Activated CD4-positive, alpha-beta T cell treated with anti-CD3 and anti-CD28 coated beads for 48 hours (primary cell): ENCODE measurements at places on chromosomes 12 and 14.

GRCh38 chr12:25241167-25242020 lies 9.3 kb downstream of the KRAS start:
- DNase-seq = no peak

DNA sequence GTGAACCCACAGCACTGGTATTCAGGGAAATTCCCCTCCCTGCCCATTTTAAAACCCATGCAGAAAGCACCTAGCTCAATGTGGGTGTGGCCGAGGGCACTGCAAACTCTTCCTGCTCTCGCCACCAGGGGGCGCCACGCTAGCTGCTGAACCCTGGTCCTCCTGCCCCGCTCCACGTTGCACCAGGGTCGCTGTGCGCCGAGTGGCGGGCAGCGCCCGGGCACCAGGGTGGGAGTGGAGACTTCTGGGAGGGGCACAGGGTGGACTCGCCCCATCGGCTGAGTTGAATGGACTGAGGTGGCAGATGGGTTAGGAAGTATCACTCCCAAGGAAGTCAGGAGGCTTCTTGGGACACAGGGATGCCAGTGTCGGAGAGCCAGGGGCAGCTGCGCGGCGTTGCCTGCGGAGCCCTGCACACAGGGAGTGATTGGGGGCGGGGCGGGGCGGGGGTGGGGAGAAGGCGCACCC lies 48.1 kb upstream of the BCL11B start:
- DNase-seq = peak; percentile 89

- no peak for DNase-seq
Observed at GRCh38 chr14:34231626-34232025, 230.4 kb downstream of the SPTSSA start.

GRCh38 chr12:70052931-70053497 lies 190.2 kb upstream of the CNOT2 start:
- DNase-seq = no peak

- no peak for DNase-seq
Observed at GRCh38 chr14:96581902-96582301, 79.7 kb downstream of the PAPOLA start.

- DNase-seq = no peak
Observed at GRCh38 chr14:92965281-92965680, 42.3 kb downstream of the CHGA start.

- no peak for DNase-seq
Observed at GRCh38 chr14:59349258-59349701, 115.9 kb downstream of the GPR135 start.

- DNase-seq = no peak
Observed at GRCh38 chr12:122501489-122501989, 807 bp upstream of the ZCCHC8 start.

DNA sequence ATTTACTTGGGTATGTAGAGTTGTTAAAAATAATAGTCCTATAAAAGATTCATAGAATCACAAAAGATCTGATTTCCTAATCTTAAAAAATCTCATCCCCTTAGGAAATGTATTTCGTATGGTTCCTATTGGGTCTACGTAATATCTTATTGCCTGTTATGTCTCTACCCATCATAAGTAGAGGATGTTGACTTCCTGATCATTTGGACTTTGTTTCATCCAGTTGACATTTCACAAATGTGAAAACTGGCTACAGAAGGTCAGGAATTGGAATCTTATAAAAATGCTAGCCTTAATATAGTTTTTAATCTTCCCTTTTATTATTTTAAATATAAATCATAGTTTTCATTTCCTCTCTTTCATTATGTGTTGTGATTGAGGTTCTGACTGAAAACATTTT lies 45.2 kb downstream of the TDP1 start:
- no peak for DNase-seq

DNA sequence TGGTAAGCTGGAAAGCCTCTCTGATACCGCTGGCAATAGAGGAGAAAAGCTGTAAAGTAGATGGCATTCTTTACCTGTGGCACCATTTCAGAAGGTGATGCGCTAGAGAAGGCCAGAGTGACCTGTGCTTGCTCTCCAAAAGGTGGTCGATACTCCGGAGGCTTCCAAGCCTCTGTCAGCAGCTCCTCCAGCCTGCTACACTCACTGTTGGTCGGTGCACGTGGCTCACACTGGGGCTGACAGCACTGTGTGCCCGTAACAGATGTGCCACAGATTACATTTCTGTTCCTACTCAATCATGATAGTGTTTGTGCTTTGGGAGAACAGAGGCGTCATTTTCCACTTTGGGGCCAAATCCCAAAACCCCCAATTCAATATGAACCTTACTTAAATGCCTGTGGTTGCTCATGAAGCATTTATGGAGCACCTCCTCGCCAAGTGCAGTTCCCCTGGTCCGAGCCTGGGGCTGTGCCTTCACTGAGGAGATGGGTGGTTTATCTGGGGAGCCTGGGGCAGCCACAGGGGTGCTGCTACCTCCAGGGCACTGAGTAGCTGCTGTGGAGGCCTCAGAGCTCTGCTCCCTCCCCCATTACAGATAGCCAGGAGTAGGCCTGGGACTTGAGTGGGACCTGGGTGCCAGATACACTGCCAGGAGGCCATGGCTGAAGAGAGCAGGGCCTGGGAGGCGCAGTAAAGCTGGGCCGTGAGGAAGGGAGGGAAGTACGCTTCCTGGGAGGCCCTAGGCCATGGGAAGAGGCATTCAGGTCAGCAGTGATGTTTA lies 26.8 kb downstream of the CCNK start:
- no peak for DNase-seq

DNA sequence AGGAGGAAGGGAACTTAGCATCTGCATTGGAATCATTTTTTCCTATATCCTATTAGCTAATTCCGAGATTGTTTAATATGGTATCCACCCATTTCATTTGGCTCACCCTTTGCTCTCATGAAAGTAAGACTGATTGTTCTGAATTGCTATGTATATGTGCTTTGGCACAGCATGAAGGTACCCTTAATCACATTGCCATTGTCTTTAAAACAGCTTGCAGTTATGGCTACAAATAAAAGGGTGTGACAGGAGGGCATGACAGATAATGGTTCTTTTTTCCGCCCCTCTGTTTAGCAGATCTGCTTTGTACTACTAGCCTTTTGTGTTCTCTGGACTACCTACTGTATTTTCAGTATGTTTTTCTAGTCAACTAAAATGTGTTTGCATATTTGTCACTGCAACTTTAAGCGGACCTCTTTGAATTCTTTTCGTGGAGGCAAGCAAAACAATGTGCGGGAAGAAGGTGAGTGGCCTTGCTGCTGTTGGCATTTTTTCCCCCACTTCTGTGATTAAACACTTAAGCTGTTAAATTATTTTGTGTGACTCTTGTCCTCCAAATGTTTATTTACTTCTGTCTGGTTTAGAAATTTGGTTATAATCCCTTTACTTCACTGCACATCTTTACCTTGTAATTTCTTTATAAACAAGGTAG lies 35.8 kb downstream of the FBXO34 start:
- no peak for DNase-seq

DNA sequence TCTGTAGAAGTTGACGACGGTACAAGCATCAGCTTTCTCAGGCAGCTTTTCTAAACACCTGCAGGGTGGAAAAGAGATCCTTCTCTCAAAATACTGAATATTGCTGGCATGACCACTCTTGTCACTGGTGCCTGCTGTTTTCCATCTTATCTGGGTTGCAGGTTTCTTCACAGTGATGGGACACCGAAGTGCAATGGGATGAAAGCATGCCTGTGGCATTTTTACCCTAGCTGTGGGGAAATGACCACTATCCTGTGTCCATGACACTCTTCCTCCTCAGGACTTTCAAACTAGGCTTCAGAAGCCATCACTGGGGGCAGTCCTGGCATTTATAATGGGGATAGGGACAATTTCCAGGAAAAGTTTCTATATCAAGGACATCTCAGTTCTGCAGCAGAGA lies 98.5 kb downstream of the ETV6 start:
- no peak for DNase-seq

DNA sequence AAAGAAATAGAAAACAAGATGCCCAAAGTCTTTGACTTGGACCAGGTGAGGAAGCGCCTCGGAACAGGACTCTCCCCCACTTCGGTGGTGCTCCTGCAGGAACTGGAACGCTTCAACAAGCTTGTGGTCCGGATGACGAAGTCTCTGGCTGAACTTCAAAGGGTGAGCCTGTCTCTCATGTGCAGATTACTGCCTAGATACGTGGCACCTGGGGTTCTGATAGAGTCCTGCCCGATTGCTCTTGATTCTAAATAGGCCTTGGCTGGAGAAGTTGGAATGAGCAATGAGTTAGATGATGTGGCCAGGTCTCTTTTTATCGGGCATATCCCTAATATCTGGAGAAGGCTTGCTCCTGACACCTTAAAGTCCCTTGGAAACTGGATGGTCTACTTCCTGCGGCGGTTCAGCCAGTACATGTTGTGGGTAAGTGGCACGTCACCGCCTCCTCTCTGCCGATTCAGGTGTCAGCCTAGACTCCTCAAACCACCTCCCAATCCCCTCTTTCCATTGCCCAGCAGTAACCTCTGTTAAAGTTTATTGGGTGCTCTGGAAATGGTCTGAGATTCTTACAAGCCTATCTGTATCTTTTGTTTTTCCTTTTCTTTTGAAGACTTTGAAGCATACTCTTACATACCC lies 40.8 kb downstream of the CCDC92 start:
- DNase-seq = peak; percentile 51

GRCh38 chr12:123270214-123271000 lies 1.2 kb downstream of the CDK2AP1 start:
- DNase-seq = no peak

DNA sequence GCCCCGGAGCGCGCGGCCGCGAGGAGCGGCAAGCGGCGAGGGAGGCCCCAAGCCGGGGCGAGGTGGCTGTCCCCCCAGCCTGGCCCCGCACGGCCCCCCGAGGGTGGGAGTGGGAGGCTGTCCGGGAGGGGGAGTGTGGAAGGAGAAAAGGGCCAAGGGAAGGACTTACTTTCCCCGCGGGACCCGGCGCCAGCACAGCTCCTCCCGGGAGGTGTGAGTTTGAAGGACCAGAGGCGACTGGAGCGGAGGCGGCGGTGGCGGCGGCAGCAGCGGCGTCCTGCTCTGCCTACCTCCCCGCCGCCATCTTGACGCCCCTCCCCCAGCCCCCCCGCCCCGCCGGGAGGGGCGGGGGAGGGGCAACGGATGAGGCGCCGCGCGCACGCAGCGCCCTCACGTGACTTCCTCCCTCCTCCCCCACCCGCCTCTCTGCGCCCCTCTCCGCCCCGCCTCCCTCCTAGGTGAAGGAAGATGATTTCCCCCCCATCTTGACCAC lies at the start of gene SBNO1:
SBNO1 (minus strand) TSS at position 316 of the 493 bp plus-strand sequence. CDS start 14,406 bp downstream, outside the sequence.
- DNase-seq = peak; percentile 92

GRCh38 chr14:22405201-22405600 lies 183.8 kb downstream of the DAD1 start:
- DNase-seq = no peak

GRCh38 chr12:67348683-67349082 lies 79.5 kb downstream of the CAND1 start:
- DNase-seq = no peak

DNA sequence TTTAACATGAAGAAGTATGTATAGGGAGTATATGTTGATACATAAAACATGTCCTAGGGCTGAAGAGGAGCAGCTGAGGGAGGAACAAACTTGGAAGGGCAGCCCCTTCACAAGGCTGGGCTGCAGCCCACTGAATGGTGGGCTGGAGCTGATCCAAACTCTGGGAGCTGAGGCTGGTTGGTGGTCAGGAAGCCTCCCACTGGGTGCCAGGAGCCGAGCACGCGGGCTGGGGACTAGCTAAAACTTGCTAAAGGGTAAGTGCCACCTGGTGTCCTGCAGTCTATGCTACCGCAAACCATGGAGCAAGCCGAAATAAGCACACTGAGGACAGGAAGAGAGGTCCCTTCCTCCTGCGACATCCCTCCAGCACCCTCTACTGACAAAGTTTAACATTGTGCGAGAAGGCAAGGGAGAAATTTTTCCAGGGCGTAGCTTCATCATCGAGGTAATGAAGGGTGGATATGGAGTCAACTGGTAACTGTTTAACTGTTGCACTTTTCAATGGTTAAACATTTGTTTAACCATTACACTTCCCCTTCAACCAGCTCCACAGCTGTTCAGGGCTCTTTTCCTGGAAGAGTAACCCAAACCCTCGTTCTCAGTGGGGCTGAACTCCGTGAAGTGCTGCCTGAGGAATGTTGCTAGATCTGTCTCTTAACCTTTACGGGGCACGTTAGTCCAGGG lies 42.2 kb downstream of the EGLN3 start:
- DNase-seq = no peak

DNA sequence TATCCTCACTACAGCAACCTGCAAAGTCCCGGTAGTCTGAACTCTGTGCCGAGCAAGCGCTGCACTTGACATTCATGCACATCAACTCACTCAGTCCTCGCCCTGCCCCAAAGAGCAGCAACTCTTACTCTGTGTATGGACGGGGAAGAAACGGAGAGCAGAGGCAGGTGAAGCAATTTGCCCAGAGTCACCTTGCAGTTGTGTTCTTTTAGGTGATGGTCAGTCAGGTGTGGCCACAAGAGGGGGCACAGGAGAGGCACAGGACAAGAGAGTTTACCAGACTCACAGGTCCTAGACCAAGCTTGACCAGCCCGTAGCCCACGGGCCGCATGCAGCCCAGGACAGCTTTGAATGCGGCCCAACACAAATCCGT lies 39.1 kb downstream of the TSPAN11 start:
- DNase-seq = no peak

- no peak for DNase-seq
Observed at GRCh38 chr14:59771577-59771976, 99.0 kb downstream of the RTN1 start.

- DNase-seq = no peak
Observed at GRCh38 chr12:133023566-133023965, 13.7 kb upstream of the ZNF84 start.

GRCh38 chr14:55129428-55130195 lies 560 bp downstream of the LGALS3 start:
- DNase-seq = peak; percentile 40

- no peak for DNase-seq
Observed at GRCh38 chr12:16300122-16300521, 22.6 kb upstream of the SLC15A5 start.

DNA sequence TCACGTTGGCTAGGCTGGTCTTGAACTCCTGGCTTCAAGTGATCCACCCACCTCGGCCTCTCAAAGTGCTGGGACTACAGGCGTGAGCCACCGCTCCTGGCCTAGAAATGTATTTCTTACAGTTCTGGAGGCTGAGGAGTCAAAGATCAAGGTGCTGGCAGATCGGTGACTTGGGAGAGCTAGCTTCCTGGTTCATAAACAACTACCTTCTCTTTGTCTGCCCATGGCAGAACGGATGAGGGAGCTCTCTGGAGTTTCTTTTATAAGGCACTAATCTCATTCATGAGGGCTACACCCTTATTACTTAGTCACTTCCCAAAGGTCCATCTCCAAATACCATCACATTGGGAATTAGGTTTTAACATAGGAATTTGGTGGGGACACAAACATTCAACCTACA lies 38.9 kb downstream of the SLC17A8 start:
- DNase-seq = no peak

DNA sequence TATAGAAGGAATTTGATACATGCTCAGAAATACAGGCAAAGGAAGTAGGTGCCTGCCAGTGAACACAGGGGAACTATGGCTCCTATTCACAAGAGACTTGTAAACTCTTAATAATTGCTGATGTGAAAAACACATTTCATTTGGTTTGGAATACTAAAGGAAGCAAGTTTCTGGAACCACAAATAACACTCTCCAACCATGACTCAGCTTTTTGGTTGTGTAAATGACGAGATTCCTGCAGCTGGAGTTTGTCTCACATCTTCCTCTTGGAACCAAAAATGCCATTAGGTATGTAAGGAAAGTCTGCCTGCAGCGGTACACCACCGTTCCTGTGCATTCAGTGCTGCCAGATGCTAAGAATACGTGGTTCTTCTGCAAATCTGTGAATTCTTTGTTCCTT lies 4.5 kb upstream of the OR11H6 start:
- DNase-seq = no peak

GRCh38 chr12:103626498-103626897 lies 39.4 kb downstream of the STAB2 start:
- DNase-seq = peak; percentile 17
